ENCODE measurements at places on chromosomes 6 and 20.
A peak's percentile ranks its signal among the peaks of the same experiment; 100 is the strongest.

GRCh38 chr20:54294094-54294493 is 86.2 kb downstream of the PFDN4 start:
- no peak for DNase-seq

DNA sequence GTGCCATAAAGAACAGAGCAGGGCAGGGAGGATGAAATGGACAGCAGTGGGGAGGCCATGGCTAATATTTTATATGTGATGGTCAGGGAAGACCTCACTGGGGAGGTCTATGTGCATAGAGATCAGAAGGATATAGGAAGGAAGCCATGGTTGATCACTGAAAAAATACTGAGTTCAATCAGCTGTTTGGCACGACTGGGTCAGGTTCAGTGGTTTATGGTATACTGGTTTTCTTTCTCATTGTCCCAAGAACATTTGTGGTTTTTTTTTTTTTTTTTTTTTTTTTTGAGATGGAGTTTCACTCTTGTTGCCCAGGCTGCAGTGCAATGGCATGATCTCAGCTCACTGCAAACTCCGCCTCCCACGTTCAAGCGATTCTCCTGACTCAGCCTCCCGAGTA is 78.3 kb upstream of the TIAM2 start:
- no peak for DNase-seq

- DNase-seq, result peak; percentile 53
Measured at GRCh38 chr20:23889775-23890187, 10.2 kb upstream of the CST5 start.

DNA sequence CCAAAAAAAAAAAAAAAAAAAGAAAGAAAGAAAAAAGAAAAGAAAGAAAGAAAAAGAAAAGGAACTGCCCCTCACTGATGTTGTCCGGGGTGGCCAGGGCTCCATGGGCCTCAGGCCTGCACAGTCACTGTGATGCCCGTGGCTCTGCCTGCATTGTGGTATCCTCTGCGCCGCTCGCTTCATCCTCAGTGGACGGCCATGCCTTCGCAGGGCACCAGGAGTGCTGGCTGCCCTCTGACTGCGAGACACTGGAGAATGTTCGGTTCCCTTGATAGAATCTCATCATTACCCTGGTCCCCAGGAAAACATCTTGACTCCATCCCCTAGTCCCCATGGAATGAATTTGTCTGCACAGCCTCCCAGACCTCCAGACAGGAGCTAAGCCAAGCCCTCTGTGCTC is 61.7 kb downstream of the TMEM242 start:
- no peak for DNase-seq

GRCh38 chr20:5834436-5835005 is 84.3 kb downstream of the SHLD1 start:
- DNase-seq, result no peak

DNA sequence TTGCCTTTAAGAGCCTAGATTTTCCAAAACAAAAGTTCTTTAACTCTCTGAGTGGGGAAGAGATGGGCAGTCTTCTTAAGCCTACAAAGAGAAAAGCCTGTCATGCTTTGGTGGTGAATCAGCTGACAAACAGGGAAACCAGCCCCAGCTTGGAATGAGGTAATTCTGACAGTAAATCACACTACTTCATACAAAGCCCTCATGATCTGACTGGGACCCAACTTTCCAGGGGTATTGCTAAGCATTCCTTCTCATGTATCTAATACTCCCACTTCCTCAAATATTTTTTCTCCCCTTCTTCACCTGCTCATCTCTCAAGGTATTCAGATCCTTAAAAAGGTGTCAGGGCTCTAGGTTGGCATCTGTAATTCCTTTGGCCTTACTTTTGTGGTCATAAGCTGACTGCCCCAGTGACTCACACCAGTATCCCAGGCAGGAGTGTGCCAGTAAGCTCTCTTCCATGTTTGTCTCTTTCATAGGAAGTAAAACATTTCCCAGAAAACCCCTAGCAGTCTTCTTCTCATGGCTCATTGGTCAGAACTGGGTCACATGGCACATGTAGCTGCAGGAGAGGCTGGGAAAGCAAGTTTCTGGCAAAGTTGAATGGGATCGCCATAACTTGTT is 15.0 kb upstream of the TBC1D22B start:
- peak; percentile 99 for DNase-seq

GRCh38 chr6:45493761-45494160 is 116.0 kb upstream of the SUPT3H start:
- DNase-seq, result no peak

GRCh38 chr20:23179766-23180403 is 93.8 kb upstream of the CD93 start:
- DNase-seq, result peak; percentile 82

DNA sequence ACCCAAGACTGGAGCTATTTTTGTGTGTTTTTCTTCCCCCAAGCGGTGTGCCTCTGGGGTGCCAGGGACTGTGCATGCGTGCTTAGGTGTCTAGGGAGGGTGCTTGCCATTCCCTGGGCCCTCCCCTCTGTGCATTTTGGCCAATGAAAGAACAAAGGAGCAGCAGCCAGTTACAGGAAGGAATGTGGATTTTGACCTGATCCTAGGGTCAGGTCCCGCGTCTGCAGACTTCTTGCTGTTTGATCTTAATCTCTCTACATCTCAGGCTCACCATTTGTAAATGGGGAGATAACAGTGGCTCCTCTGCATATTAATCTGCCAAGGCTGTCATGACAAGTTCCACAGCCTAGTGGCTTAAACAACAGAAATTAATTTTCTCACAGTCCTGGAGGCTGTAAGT is 699.1 kb downstream of the QKI start:
- no peak for DNase-seq

DNA sequence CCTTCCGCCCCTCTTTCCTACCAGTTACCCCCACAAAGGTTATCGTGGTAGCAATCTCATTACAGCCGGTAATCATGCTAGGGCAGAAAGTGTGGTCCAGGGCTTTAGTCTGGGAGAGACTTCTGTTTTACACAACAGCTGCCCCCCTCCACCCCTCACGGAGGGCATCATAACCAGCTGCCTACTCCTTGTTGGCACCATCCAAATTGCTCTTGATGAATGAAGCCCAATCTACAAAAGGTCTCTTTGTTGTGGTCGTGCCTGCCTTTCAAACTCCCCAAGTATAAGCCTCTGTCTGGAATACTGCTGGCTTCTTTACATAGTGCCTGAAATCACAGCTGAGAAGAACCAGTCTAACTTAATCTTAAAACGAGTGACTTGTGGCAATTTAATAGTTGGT is 157.9 kb downstream of the INSM1 start:
- no peak for DNase-seq

- DNase-seq, result no peak
Measured at GRCh38 chr20:61539706-61540360, 287.8 kb downstream of the CDH4 start.

- DNase-seq, result peak; percentile 63
Measured at GRCh38 chr6:49531774-49532569, 18.5 kb upstream of the C6orf141 start.

DNA sequence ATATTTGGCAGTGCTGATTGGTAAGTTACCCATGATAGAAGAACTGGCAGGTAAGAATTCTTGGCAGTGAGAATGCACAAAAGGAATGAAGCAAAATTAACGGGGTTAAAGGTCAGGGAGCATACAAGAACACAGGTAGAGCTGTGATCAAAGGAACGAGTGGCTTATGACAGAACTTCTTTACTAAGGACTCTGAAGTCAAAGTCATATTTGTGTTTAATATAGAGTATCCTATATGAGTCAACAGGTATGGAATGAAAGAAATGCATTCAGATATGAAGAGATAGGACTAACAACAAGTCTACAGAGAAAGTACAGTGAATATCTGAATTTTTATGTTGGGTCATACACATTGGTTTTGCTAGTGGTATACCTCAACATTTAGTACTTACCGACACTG is 209.0 kb upstream of the CITED2 start:
- peak; percentile 53 for DNase-seq

- DNase-seq, result no peak
Measured at GRCh38 chr6:19898141-19898740, 61.1 kb downstream of the ID4 start.

- no peak for DNase-seq
Measured at GRCh38 chr6:8941577-8941976, 506.2 kb upstream of the SLC35B3 start.

GRCh38 chr6:138250513-138251247 is 32.4 kb upstream of the PBOV1 start:
- peak; percentile 65 for DNase-seq

- DNase-seq, result no peak
Measured at GRCh38 chr6:83341765-83342164, 89.1 kb downstream of the ME1 start.
